ENCODE measurements at places on chromosomes 4 and X.

- DNase-seq = no peak
Measured at GRCh38 chr4:79959652-79960051, 113.4 kb downstream of the ANTXR2 start.

DNA sequence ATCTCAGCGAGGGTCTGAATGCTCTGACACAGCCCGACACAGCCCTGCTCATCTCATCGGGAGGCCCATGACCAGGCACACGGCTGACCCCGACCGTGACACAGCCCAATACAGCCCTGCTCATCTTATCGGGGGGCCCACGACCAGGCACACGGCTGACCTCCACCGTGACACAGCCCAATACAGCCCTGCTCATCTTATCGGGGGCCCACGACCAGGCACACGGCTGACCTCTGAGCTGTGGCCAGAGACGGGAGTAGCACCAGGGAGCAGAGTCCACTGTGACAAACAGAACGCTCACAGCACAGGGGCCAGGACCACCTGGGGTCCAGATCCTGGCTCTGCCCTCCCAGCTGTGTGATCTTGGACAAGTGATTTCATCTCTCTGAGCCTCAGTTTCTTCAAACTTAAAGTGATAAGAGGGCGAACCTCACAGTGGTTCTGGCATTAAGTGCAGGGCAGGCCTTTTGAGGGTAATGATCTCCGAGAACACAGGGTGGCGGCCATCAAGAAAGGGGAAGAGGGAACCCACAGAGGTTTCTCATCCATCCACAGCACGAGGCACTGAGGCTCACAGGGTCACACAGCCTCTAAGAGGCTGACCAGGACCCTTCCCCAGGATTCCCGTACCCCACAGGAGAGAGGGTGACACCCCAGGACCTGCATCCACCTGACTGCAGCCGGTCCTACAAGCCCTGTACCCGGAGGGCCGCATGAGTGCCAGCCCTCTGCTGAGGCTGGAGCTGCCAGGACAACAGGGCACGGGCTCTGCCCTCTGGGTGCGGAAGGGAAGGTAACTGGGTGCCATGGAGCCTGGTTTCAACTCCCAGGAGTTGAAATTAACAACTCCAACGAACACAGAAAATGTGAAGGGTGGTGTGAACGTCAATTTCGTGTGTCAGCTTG, 60.1 kb downstream of the WFS1 start:
- no peak for DNase-seq

- DNase-seq = no peak
Measured at GRCh38 chr4:142347241-142347640, 498.9 kb downstream of the INPP4B start.

- no peak for DNase-seq
Measured at GRCh38 chrX:24259544-24260240, 54.2 kb downstream of the SUPT20HL2 start.
